Activated naive CD4-positive, alpha-beta T cell (primary cell): ENCODE measurements at places on chromosomes 11 and 22.

DNA sequence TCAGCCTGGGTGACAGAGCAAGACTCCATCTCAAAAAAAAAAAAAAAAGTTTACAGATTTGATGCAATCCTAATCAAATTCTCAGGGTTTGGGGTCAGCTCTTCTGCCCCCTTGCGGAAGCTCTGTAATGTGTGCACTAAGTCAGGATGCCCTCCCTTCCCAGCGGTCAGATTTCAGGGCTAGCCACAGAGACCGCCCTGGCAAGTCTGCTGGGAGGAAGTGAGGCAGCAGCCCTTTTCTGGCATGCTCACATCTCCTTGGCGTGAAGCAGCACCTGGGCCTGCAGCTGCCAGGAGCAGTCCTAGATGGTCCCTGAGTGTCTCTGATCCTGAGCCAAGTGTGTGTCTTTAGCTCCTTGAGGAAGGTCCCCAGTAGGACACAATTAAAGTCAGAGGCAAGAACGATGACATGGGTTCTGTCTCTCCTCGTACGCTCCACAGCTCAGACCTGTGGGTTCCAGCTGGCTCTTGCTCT lies 10.9 kb upstream of the APOBEC3C start:
- peak; percentile 19 for DNase-seq

- no peak for DNase-seq
These were observed 5.2 kb upstream of the OLFML1 start for GRCh38 chr11:7480113-7480512.

DNA sequence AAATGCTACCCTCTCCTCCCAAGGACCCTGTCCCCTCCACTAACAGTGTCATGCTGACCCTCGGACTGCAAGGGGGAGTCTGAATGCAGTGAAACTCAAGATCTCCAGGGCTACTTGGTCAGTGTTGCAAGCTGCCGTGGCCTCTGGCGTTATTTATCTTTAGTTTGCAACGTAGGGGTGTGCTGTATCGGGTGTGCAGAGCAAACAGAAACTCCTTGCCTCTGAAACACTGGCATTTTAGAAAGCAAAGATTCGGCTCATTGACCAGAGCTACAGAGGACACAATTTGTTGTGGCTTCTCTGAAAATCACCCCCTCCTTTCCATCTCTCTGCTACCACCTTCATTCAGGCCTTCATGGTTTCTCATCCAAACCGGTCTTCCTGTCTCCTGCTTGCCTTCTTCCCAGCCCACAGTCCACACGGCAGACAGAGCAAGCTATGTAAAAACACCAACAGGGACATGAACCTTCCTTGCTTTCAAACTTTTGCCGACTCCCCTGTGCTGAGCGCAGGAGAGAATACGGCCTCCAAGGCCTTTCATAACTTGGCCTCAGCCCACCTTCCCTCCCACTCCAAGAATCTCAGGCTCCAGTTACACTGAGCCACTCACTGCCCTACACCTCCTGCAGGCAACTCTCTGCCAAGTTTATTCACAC lies 14.9 kb downstream of the FZD4 start:
- DNase-seq: no peak

DNA sequence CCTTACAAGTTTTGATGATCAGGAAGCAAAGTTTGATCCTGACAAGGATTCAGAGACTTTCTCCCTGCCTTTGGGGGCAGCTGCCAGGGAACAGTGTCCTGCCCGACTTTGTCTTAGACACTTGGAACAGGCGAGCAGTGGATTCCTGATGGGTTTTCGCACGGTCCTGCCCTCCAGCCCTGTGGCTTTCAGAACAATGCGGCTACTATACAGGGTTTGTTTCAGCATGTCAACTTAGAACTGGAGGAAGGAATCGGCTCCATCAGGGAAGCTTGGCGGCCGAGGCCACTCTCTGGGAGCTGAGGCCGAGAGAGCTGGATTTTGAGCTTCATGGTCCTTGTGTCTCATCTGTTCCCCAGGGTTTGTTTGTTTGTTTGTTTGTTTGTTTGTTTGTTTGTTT lies 11.5 kb downstream of the ANO1 start:
- DNase-seq: no peak

DNA sequence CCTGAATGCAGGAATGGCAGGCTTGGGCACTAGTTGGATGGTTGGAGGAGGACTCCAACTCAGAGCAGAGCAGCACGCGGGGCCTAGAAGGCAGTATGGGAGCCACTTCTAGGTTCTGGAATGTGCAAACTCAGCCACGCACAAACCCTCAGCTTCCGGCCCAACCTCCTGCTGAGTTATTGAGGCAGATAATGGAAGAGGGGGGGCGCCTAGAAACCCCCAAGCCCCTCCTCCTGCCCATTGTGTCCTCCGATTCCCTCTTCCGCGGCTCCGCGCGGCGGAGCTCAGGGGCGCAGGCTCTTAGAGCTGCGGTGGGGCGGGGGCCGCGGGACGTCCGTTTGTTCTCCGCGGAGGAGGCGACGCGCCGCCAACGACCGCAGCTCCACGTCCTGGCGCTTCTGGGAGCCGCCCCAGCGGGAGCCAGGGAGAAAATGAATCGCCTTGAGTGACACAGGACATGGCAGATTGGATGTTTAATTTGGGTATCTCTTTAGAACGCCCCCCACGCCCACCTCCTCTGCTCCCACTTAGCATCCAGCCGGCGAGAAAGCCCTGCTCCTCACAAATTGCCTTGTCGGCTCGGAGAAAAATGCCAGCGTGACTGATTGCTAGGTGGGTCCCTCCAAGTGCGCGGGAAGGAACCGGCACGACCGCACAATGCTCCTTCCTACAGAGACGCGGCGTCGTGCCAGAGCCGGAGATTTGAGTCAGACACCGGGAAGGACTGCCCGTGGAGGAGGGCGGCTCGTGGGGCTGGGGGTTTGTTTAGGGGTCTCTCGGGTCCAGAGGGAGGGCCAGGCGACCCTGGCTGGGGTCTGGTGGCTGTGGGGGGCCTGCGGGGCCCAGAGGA lies 144.6 kb downstream of the NECTIN1 start:
- DNase-seq: no peak

DNA sequence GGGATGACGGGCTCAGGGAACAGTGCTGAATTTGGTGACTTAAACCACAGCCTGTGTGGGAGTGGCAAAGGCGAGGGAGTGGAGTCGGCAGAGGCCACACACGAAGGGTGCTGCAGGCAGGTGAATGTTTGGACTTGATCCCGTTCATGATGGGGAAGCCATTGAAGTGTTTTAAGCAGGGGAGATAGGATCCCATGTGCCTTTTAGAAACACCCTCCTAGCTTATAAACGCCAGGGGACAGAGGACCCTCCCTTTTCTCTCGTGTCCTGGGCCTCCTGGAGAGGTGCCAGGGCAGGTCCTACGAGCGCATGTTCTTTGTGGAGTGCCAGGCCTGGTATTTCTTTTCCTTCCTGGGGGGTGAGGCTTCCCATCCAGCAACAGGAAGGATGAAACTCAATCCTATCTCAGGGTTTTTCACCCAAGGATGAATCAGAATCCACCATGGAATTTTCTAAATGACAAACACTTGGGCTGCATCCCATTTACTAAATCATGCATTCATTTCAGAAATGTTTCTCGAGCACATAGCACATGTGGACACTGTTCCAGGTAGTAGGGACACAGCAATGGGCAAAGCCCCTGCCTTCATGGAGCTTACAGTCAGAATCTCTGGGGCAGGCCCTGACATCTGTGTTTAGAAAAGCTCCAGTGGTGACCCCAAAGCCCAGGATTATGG lies 59.6 kb downstream of the CHRDL2 start:
- no peak for DNase-seq

- no peak for DNase-seq
These were observed 25.6 kb downstream of the SYT7 start for GRCh38 chr11:61555051-61555969.

DNA sequence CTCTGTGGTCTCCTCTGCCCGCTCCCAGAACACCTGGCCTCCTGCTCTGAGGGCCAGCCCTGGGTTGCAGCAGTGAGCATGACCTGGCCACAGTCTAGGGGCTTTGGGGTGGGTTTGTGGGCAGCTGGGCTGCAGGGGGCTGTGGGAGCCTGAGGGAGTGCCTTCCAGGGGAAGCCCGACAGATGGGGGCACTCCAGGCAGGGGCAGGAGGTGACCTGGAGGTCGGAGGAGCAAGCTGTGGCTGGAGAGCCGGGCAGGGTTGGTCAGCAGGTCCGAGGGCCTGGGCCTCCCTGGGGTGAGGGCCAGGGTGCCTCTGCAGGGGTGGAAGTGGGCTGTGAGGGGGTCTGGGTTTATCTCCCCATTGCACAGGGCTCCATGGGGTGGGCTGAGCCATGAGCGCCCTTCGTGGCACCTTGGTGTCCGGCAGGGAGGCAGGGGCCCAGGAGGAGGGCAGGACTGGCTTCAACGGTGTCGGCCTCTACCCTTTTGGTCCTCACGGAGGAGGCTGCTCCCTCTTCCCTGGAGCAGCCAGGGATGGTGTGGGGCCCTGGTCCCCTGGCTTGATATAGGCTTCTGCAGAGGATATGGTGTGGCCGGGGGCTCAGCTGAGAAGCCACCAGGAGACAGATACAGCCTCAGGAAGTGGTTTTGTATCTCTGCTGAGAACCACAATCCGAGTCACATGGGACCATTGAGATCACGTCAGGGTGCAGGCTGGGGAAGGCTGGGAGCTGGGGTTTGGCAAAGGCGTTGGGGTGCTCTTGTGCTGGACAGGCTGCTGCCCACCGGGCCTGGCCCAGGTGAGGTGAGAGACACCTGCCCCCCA lies 22.3 kb downstream of the KCNQ1 start:
- no peak for DNase-seq

- DNase-seq: no peak
These were observed 436.0 kb downstream of the NELL1 start for GRCh38 chr11:21105196-21105917.

DNA sequence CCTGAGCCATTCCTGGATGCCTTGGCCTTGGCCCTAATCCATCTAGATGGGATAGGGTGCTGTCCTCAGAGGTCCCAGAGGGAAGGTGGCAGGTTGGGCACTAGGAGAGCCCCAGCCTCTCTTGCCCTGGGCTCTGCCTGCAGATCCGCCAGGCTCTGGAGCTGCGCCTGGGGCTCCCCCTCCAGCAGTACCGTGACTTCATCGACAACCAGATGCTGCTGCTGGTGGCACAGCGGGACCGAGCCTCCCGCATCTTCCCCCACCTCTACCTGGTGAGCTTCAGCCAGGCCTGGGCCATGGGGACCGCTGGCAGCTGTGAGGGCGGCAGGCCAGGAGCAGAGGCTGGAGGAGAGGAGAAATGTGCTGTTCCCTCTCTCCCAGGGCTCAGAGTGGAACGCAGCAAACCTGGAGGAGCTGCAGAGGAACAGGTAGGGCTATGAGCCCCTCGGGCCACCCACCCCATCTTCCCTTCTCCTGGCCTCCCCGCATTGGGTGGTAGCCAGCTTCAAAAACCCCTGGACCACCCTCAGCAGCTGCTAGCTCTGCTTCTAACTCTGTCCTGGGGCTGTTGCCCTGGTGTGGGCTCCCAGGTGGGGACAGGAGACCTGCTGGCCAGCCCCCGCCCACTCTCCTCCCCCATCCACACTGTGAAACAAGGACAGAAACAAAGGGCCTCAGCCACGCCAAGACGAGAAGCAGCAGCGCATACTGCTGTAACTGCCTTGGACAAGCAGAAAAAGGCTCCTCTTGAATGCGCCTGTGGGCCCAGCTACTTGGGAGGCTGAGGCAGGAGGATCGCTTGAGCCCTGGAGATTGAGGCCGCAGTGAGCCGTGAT lies 4.9 kb downstream of the SSH3 start:
- no peak for DNase-seq

DNA sequence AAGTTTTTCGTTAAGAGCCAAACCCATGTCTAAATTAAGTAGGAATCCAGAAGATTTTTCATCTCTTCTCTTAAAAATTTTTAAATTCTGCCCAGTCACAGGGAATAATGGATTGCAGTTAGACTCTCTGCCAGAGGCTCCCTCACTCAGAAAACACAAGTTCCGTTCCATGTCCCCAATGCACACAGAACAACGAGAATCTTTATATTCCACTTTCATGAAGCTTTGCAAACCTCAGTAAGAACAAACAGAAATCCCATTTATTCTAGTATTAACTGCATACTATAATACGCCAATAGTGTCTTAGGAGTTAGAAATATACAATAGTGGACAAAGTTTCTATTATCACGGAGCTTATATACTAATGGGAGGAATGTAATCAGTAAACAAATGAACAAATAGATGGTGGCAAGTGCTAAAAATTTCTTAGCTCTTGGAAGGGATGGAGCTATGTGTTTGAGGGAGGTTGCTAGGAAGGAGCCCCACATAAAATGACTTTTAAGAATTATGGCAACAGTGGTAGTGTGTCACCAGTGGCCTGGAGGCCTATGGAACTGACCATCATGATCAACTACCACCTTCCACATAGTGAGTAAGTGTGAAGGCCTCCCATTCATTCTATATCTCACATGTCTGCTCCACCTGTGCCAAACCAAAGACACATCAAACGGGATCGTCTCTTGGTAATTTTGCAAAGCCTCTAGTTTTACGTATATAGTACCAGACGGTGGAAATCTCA lies 24.9 kb downstream of the PICALM start:
- DNase-seq: no peak

DNA sequence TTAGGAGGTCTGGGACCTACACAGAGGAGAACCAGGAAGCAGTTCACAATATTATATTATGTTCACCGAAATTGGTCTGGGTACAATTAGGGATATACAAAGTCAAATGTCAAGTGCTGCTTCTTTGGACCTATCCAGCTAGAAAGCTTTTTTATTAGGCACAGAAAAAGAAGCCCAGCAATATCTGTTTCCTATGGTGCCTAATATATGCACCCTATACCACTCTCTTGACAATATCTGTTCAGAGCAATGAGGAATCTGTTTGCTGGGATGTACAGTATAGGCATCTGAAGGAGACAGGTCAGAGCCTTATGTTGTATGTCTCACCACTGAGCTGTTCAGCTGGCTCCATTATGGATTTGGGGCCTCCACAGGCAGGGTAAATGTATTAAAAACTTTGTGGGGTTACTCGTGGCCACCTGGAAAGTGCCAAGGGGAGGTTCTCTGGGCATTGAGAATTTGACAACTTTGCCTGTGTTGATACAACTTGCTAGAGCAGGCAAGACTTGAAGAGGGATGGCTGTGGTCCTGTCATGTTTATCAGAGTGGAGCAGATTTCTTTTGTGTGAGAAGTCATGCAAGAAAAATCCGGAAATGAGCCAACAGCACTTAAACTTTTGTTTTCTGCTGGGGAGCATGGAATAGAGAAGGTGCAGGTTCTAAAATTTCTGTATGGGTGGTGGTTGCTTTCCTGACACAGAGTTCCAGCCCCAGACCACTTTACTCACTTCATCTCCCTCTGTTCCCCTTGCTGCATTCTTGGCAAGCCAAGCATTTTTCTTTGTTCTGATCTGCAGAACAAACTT lies 10.1 kb downstream of the STIM1 start:
- no peak for DNase-seq

DNA sequence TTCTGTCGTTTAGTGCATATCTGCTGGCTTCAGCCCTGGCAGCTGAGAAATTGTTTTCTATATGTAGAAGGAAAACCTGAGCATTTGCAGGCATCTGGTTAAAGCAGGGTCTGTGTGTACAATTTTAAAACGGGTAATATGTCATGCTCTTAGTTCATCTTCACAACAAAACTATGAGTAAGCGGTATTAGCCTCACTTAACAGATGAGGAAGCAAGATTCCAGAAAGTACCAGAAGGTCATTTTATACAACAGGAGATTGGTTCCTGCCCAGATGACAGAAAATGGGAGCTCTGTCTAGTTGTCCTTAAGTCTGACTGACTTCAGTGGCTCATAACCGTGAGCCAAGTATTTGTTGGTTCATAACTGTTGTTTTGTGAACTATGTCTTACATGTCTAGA lies 1.1 kb downstream of the TIMM10B start:
- DNase-seq: no peak

GRCh38 chr11:12210200-12210599 lies 99.8 kb downstream of the MICAL2 start:
- no peak for DNase-seq

- no peak for DNase-seq
These were observed 36.2 kb downstream of the CYTH4 start for GRCh38 chr22:37318364-37319109.
